Activated naive CD4-positive, alpha-beta T cell treated with anti-CD3 and anti-CD28 coated beads, Interleukin-2, amount 10 ng/mL, durations not matched to agents 7 days and 5 days (primary cell): ENCODE measurements at places on chromosomes 13 and 19.

DNA sequence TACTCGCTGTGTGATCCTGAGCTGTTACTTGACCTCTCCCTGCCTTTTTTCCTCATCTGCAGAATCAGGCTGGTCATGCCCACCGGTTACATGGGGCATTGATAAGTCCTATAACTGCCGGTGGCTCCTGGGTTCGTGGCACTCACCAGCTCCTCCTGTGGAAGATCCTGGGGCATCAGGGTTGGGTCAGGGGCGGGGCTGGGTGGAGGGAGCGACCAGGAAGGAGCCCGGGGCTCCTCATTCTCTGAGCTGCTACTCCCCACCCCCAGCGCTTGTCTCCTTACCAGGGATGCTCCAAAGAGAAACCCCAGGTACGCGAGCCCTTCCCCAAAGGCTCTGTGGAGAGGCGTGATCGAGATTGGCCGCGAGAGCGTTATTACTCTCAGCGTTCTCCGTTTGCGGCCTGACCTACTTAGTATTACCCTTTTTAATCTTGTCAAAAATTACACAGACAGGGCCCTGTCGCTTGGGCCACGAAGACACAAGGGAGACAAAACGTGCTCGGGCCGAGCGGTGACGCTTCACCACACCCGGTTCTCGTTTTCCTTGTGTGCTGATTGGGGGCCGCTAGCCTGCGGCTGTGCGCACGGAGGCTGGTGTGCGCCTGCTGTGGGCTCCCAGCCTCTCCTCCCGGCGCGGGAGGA, 10.7 kb downstream of the HDGFL2 start:
- no peaks in the 10 kb centered on the region for H3K27me3 ChIP-seq
- peaks cover 16% of the 10 kb centered on the region for H3K36me3 ChIP-seq
- H3K4me1 ChIP-seq: no peaks in the 10 kb centered on the region
- no peak overlapping the region for H3K4me3 ChIP-seq

- peaks cover 2% of the 10 kb centered on the region for H3K4me1 ChIP-seq
- no peak overlapping the region for H3K4me3 ChIP-seq
- no peaks in the 10 kb centered on the region for H3K36me3 ChIP-seq
- peaks cover 13% of the 10 kb centered on the region for H3K27me3 ChIP-seq
- no peak for DNase-seq
- H3K27ac ChIP-seq: no peak overlapping the region
Measured at GRCh38 chr13:36787181-36787580, 31.8 kb upstream of the RFXAP start.

DNA sequence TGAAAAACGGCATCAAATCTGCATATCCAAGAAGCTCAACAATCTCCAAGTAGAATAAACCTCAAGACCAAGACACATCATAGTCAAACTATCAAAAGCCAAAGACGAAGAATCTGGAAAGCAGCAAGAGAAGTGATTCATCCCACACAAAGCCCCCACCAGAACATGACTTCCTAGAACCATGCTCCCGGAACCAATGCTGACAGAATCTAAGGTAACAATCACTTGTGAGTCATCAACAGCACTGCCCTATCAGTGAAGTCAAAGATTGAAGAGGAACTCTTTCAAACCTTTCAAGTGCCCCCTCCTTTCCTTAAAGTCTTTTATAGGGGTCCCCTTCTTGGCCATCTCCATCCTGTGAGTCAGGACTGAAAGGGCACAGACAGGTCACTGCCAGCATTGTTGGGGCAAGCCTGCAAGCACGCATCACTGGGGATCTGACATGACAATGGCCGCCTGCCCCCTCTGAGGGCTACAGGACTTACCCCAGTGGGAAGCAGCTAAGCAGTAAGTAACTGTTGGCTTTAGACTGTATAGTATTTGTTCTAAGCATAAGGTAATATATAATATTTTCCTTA, at the start of gene CCDC70:
TSS of gene CCDC70 (plus strand) at position 247 of the 578 bp plus-strand sequence. CDS start 3,443 bp downstream, outside the sequence.
- no peak within 1 kb of the TSS for H3K4me3 ChIP-seq
- H3K36me3 ChIP-seq: no peaks in the 10 kb centered on the region
- no peak for DNase-seq
- peaks cover 3% of the 10 kb centered on the region for H3K4me1 ChIP-seq
- peaks cover 26% of the 10 kb centered on the region for H3K27me3 ChIP-seq

DNA sequence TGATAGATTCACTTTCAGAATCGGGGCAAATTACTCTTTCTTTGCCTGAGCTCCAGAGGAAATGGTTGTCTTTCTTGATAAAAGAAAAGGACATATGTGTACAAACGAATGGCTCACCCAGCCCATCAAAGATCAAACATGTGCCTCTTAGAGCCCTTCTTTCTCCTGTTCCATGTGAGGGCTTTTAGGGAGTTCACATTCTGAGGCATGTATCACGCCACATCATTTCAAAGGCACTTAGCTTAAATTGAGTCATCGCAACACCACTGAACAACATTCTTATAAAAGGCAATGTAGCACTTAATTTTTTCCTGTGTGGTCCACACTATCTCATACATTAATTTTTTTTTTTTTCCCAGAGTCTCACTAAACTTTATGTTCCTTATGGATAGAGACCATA, 521.0 kb downstream of the SUCLA2 start:
- H3K4me1 ChIP-seq: no peaks in the 10 kb centered on the region
- DNase-seq: no peak
- H3K27ac ChIP-seq: no peak overlapping the region
- no peaks in the 10 kb centered on the region for H3K36me3 ChIP-seq
- no peaks in the 10 kb centered on the region for H3K27me3 ChIP-seq
- no peak overlapping the region for H3K4me3 ChIP-seq

DNA sequence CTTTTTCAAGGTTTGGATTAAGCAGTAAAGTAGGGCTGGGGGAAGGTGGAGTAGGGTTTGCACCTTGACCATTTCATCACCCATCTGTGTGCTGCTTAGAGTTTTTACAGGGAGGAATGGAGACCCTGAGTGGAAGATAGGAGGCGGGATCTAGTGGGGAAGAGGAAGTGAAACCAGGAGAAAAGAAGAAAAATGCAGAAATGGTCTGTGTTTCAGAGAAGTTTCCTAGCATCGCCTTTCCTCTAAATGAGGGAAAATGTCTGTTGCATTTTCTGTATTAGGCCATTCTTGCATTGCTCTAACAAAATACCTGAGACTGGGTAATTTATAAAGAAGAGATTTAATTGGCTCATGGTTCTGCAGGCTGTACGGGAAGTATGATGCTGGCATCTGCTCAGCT, 64.1 kb downstream of the TPT1 start:
- DNase-seq: no peak
- H3K36me3 ChIP-seq: peaks cover 17% of the 10 kb centered on the region
- H3K27me3 ChIP-seq: no peaks in the 10 kb centered on the region
- no peak overlapping the region for H3K4me3 ChIP-seq

DNA sequence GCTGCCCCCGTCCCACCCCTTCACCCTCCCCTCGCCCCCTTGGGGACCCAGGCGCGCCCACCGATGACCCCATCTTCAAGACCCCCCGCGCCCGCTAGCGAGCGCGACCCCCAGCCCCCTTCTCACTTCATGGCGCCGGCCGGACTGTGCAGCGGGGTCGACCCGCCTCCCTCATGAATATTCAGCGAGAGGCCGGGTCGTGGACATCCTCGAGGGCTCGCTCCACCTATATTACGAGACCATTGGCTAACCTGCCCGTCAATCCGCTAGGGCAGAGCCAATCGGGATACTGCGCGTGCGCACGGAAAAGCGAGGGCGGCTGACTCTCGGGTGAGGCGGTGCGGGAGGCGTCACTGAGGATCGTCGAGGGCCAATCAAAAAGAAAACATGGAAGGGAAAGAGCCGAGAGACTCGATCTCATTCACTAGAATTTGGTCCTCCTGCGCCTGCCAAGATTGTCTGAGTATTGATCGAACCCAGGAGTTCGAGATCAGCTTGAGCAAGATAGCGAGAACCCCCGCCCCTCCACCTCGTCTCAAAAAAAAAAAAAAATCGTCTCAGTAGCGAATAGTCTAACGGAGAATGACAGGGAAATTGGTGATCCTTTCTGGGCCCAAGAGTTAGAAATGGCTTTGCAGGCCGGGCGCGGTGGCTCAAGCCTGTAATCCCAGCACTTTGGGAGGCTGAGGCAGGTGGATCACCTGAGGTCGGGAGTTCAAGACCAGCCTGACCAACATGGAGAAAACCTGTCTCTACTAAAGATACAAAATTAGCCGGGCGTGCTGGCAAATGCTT, at the start of gene ERCC2:
TSS of gene ERCC2 (minus strand) at position 164 of the 795 bp plus-strand sequence. CDS start at position 131, 33 bp downstream.
- H3K27me3 ChIP-seq: peaks cover 6% of the 10 kb centered on the region
- peak within 1 kb of the TSS; percentile 96 for H3K27ac ChIP-seq
- peaks cover 3% of the 10 kb centered on the region for H3K36me3 ChIP-seq
- peak; percentile 99 for DNase-seq
- peaks cover 21% of the 10 kb centered on the region for H3K4me1 ChIP-seq
- peak within 1 kb of the TSS; percentile 83 for H3K4me3 ChIP-seq

DNA sequence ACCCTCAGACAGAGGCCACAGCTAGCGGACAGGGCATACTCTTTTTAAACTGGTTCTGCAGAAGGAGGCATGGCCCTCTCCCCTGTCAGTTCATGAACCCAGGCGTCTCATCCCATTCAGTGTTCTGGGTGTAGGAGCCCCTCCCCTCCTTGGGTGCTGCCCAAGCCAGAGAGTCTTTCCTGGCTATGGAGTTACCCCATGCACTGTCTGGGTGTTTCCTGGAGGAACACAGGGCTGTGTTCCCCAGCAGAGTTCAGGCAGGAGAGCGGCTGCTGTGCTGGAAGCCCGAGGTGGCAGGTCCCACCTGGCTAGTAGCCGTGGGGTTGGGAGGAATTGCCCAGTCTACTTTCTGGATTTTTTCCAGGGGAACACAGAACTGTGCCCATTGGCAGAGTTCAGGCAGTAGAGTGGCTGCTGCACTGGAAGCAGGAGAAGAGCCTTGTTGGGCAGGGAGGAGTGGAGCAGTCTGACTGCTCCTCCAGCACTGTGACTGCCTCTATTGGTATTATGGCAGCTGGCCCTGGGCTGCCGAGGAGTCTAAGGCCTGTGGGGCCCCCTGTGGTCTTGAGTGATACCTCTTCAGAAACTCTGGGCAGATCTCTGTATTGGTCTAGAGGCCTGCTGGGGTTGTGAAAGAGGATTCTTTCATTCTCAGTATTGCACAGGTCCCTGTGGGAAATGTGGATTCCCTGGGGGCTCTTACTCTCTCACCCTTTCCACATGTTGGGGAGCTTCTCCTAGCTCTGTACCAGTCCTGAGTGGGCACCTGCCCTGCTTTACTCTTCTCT, 168.3 kb downstream of the PCDH20 start:
- no peak overlapping the region for H3K27ac ChIP-seq
- H3K27me3 ChIP-seq: no peaks in the 10 kb centered on the region
- no peak for DNase-seq
- H3K36me3 ChIP-seq: no peaks in the 10 kb centered on the region
- no peak overlapping the region for H3K4me3 ChIP-seq

GRCh38 chr13:94414708-94415107, 64.8 kb downstream of the DCT start:
- H3K4me1 ChIP-seq: peaks cover 14% of the 10 kb centered on the region
- no peaks in the 10 kb centered on the region for H3K27me3 ChIP-seq
- peaks cover 6% of the 10 kb centered on the region for H3K36me3 ChIP-seq
- H3K4me3 ChIP-seq: no peak overlapping the region

GRCh38 chr13:19960653-19960976, 2.1 kb downstream of the ZMYM2 start:
- peaks cover 18% of the 10 kb centered on the region for H3K36me3 ChIP-seq
- peaks cover 34% of the 10 kb centered on the region for H3K4me1 ChIP-seq
- peak overlapping the region; percentile 99 for H3K4me3 ChIP-seq
- no peak for DNase-seq

GRCh38 chr19:11192957-11193939, 4.1 kb downstream of the KANK2 start:
- H3K27me3 ChIP-seq: peaks cover 29% of the 10 kb centered on the region
- H3K4me1 ChIP-seq: peaks cover 21% of the 10 kb centered on the region
- H3K27ac ChIP-seq: no peak overlapping the region
- DNase-seq: no peak
- H3K4me3 ChIP-seq: no peak overlapping the region
